ENCODE measurements at places on chromosomes 2 and 18. TPM values are rescaled to one million over a fixed set of nuclear protein-coding genes. Genes with fewer than 3 reads are reported as not detected.

The RIT2 gene
- not detected for total RNA-seq

The RGPD4 gene
- not detected for total RNA-seq

The DLX1 gene
- total RNA-seq = not detected

The DBI gene
- total RNA-seq = 202 TPM

The IL37 gene
- total RNA-seq = not detected

The CPLX4 gene
- total RNA-seq = not detected

The IL1RL2 gene
- not detected for total RNA-seq

The WDSUB1 gene
- 3.1 TPM for total RNA-seq

Measured in glomerular endothelial cell (primary cell).